NCI-H526 (cell line): ENCODE measurements at places on chromosomes 7 and 10.
A peak's percentile ranks its signal among the peaks of the same experiment; 100 is the strongest.

GRCh38 chr10:15196021-15196834 is 27.7 kb upstream of the NMT2 start:
- DNase-seq, result no peak

DNA sequence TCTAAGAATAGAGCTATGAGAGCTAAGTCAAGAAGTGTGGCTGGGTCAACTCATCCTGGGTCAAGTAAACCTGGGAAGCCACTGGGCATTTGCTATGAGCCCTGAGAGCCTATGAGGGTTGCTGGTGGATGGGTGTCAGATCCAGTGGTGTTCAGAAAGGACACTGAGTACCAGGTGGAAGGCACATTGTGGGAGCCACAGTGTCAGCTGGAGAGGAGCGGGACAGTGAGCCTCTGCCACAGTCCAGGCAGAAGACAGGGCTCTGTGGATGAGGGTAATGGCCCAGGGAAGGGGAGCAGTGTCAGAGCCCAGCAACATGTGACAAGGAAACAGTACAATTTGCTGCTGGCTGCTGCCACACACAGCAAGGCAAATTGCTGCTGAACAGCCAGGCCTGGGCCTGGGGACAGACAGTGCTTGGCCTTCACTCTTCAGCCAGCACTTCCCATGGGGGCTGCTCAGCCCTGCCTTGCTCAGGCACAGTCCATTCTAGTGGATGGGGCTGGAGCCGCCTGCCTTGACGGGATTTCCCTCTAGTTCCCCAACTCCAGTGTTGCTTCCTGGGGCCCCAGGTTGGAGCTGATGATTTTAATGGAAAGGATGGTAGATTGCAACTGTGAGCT is 90.9 kb upstream of the CHST15 start:
- no peak for DNase-seq

- peak; percentile 1 for DNase-seq
Observed at GRCh38 chr10:30645340-30645827, 15.8 kb upstream of the LYZL2 start.

DNA sequence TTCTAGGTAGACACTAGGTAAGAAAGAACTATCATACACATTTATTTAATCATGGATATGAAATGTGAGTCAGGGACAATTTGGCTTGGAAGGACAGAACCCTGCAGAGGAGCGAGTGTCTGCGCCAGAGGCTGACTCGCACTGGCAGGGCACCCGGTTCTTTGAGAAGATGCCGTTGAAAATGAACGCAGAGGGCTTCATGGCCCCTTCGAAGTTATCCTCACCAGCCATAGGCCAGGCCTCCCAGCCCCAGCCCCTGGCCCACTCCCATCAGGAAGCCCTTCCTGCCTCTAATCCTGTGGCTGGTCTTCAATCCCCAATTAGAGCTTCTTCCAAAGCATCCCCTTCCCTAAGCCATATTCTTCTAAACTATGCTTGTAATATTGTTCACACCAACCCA is 239.8 kb downstream of the TCERG1L start:
- DNase-seq, result no peak

- no peak for DNase-seq
Observed at GRCh38 chr7:99139036-99139435, 4.9 kb downstream of the SMURF1 start.

DNA sequence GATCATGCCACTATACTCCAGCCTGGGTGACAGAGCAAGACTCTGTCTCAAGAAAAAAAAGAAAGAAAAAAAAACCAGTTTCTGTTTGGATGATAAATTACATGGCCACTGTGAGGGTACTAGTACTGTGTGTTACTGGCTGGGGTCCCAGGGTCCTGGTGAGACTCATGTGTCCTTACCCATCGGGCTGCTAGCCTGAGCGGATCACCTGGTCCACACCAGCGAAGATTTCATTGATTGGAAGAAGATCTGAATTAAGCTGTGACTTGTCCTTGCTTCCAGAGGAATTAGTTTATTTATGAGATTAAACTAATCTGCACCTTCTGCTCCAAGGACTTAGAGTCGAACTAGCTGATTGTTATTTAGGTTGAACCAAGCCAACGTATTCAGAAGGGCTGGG is 40.0 kb upstream of the BAMBI start:
- no peak for DNase-seq

DNA sequence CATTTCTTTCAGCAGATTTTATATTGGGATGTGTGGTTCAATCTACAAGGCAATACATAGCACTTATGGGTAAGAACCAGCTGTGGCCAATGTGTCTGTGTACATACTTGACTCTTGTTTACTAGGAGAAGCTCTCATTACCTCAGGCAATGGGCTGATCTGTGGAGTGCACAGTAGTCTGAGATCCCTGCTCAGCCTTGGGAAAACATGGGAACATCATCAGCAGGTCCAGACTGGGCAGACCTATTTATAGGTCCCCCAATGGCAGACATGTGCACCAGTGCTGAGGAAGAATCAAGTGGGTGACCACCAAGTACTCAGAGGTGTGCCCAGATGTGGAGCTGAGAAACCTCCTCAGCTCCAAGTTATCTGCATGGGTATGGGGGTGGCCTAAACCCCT is 349.7 kb downstream of the KIF20B start:
- DNase-seq, result no peak

- no peak for DNase-seq
Observed at GRCh38 chr10:133035952-133036351, 51.8 kb upstream of the ADGRA1 start.

DNA sequence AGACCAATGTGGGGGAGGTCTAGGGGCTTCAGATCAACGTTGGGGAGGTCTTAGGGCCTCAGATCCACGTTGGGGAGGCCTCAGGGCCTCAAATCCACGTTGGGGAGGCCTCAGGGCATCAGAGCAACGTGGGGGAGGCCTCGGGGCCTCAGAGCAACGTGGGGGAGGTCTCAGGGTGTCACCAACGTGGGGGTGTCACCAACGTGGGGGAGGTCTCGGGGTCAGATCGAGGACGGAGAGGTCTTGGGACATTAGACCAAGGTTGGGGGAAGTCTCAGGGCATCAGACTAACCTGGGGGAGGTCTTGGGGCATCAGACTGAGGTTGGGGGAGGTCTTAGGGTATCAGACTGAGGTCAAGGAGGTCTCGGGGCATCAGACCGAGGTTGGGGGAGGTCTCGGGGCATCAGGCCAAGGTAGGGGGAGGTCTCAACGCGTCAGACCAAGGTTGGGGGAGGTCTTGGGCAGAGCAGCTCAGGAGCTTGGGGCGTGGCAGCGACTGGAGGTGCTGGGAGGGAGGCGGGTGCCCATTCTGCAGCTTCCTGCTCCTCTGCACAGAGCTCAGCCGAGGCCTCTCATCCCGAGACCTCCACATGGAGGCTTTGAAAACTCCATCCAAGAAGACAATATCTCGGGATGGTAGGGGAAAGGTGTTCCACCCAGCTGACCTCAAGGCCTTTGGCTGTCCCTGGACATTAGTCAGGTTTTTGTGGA is 159.8 kb downstream of the WDR37 start:
- no peak for DNase-seq

GRCh38 chr7:127674361-127674760 is 22.4 kb downstream of the SND1 start:
- no peak for DNase-seq

DNA sequence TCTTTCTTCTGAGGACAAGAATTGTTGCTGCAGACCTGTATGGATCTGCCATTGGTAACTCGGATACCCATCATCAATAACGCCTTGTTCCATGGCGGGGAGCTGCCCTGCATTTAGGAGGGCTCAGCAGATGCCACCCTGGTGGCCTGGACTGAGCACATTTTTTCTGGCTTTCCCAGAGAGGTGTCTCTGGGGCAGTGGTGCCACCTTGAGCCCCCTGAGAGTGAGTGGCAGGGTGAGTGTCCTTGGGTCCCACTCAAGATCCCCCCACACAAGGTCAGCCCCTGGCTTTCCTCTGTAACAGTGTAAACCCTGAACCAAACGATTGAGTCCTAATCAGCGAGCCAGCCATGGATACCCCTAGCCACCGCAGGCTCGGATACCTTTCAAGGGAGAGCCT is 258.6 kb downstream of the GLRX3 start:
- no peak for DNase-seq

DNA sequence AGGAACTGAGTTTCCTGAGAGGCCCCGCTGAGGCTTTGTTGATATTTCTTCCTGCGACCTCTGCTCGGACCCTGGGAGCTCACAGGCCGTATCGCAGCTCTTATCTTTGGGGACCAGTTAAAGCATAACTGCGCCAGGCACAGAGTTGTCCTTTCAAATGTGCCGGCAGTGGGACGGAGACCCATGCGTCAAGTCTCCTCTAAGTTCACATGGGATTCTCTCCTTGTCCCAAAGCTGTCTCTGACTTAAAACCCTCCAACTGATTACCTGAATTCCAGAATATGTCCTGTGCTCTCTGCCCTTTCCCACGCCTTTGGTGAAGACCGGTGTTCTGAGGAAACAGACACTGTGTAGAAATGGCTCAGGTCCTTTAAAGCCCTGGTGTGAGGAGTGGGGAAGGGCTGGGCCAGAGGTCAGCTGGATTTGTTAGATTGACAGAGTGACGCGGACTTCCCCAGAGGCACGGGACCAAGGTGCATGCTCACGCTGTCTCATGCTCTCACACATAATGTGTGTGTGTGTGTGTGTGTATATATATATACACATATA is 169.8 kb downstream of the EGFR start:
- DNase-seq, result no peak

GRCh38 chr7:64504581-64505120 is 58.2 kb downstream of the ZNF680 start:
- no peak for DNase-seq

DNA sequence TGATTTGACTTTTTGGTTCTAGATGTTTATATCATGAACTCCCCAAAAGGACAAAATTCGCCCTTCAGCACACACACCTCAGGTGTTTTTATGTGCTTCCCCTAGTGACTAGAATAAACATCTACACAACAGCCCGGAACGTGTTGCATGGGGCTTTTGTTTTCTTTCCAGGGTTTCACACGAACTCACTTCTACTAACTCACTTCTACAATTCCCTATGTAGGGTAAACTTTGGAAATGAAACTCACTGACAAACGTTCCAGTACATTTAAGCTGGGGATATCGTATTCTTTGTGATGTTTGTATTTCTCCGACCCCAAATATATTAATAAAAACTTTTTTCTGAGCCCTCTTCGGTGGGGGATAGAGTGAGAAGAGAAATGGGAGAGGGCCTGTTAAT is 1.4 kb downstream of the TRA2A start:
- peak; percentile 62 for DNase-seq

DNA sequence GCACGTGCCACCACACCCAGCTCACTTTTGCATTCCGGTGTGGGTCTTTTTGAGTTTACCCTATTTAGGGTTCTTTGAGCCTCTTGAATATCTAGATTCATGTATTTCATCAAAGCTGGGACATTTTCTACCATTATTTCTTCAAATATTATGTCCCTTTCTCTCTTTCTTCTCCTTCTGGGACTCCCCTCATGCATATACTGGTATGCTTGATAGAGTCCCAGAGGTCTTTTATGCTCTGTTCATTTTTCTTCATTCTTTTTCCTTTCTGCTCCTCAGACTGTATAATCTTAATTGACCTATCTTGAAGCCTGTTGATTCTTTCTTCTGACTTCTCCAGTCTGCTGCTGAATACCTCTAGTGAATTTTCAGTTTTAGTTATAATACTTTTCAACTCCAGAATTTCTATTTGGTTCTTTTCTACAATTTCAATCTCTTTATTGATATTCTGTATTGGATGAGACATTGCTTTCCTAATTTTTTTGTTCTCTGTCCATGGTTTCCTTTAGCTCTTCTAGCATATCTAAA is 9.1 kb upstream of the WAC start:
- DNase-seq, result no peak

GRCh38 chr7:129951226-129952085 is 1.3 kb downstream of the UBE2H start:
- peak; percentile 40 for DNase-seq

DNA sequence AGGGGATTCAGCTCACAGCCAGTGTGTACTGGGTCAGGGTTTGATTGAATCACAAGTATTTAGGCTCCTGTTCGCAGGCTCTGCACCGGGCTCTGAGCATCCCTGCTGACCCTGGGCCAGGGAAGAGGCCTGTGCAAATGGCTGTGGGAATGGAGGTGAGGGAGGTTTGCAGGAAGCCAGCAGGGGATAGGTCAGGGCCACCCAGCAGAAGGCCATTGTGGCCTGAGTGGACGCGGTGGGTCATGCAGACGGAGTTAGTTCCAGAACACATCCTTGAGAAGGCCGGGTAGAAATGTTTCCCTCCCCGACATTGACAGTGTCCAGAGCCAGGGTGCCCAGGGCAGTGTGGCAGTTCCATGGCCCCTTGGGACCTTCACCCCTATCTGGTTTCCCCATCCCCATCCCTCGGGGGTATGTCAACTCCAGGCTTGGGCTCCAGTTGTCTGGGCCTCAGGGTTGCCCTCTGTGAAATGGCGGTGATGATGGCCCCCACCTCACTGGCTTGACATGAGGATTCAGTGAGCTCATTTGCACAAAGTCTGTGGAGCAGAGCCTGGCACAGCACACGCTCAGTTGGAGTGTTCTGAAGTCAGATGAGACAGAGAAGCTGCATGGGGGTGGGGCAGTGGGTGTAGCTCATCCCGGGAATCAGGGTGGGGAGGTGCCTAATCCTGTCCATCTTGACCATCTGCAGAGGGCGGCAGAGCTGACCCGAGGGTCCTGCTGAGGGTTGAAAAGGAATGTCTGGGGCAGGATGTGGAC is 107.6 kb downstream of the ADCY1 start:
- DNase-seq, result no peak

DNA sequence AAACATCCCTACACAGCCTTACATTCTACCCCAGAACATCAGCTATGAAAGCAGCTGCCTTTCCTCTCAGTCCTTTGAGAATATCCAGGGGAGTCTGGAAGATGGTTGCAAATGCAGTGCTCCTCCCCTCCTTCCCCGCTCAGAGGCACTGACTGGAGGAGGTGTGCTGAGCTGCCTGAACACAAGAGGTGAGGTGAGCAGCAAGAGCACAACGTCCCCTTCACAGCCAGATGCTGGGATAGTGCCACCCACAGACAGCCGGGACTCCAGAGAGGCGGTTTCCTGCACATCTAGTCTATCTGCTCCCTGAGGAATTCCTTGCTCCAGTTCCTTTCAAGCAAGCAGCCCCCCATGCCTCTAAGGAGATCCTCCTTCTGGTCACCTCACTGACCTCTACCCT is 74.2 kb downstream of the EZH2 start:
- no peak for DNase-seq

DNA sequence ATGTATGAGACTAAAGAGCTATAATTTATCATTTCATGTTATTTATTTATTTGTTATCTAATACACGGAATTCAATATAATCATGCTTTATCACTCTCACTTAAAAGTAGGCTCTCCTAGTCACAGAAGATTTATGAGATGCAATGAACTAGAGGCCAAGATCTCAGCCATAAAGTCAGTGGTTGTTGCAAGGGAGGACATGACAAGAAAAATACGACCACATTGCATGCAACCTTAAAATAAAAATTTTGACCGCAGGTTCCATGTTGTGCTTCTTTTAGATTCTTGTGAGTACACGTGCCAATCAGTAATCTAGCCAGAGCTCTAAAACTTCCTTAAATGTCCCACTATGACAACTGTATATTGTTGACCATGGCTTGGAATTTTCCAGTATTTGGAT is 75.9 kb upstream of the SP8 start:
- no peak for DNase-seq

DNA sequence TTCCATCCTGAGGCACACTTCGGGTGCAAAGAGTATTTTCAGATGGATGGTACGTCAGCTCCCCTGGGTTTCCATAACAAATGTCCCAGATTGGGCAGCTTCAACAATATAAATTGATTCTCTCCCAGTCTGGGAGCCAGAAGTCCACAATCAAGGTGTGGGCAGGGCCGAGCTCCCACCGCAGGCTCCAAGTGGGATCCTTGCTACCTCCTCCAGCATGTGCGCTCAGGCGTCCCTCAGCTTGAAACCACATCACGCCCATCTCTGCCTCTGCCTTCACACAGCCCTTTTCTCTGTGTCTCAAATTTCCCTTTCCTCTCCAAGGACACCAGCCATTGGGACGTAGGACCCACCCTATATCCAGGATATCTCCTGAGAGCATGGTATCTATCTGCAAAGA is 153.5 kb downstream of the DIP2C start:
- no peak for DNase-seq
